ENCODE measurements at places on chromosomes 11 and 22.

DNA sequence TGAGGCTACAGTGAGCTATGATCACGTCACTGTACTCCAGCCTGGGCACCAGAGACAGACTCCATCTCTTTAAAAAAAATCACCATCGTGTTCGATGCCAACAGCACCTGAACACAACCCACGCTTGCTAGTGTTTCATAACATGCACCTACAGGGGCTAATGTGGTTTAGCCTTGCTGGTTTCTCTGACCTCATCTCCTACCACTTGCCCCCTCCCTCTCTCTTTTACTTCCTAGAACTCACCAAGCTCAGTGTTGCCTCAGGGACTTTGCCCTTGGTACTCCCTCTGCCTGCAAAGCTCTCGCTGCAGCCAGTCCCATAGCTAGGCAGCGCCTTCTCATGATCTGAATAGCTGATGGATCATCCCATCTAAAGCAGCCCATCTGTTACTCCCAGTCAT is 99.8 kb downstream of the FBXO7 start:
- peak; percentile 90 for DNase-seq

- DNase-seq = no peak
These were observed 14.7 kb upstream of the TTLL12 start for GRCh38 chr22:43201486-43202219.

GRCh38 chr11:1930462-1930830 is 10.9 kb downstream of the TNNT3 start:
- no peak for DNase-seq

GRCh38 chr11:3808861-3809623 is 682 bp downstream of the PGAP2 start:
- DNase-seq = peak; percentile 53

DNA sequence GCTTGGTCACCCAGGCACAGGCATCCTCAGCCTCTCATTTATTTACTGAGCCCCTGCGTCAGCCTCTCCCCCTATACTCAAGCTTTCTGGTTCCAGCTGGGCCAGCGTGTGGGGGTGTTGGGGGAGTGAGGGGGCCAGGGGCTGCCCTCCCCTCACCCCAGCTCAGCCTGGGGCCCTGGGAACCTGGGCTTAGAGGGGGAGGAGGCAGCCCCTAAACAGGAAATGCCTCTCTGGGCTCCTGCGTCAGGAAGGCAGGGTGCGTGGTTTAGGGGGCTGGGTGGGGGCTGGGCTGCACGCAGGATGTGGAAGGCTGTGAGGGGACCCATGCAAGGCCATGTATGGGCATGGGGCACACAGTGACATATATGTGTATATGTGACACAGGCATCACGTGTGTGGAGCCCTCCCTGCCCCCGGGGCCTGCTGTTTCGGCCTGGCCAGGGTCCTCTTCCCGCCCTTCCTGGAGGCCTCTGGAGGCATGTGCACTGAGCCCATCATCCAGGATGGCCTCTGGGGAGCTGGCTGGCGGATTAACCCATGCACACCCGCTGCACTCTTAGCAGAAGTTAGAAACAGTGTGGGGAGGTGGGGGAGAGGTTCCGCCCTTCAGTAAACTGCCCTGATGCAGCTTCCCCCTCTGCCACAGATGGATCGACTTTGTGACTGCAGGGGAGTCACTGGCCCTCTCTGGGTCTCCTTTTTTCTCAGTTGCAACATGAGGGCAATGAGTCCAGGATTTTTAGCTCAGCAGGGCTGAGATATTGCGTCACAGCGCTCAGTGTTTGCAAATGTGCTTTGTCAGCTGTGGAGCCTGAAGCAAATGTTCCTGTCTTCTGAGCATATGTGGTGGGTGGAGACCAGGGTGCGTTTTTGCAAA is 1.1 kb upstream of the CD248 start:
- peak; percentile 80 for DNase-seq

DNA sequence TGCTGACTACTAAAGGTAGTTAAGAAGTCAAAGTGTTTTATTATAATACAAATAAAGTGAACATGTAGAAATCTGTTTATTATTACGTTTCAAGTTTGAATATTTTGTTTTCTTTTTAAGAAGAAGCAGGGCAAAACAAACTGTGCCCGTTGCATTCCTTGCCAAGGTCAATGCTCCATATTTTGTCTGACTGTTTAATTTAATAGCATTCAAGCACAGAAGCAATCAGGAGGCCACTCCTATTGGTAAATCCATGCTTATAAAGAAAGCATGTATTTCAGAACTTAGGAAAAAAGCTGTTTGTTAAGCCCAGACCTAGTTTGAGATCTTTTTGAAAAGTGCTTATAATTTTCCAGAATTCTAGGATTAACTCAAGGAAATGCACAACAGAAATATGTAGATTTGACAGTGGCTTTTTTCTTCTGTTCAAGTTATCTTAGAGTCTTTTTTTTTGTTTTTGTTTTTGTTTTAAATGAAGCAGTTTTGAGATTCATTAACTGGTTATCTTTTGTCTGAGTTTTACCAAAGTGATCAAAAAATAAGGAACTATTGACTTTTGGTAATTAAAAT is 51.7 kb downstream of the ARHGAP42 start:
- no peak for DNase-seq

- DNase-seq = peak; percentile 60
These were observed 299.6 kb downstream of the KIRREL3 start for GRCh38 chr11:126700768-126701519.

DNA sequence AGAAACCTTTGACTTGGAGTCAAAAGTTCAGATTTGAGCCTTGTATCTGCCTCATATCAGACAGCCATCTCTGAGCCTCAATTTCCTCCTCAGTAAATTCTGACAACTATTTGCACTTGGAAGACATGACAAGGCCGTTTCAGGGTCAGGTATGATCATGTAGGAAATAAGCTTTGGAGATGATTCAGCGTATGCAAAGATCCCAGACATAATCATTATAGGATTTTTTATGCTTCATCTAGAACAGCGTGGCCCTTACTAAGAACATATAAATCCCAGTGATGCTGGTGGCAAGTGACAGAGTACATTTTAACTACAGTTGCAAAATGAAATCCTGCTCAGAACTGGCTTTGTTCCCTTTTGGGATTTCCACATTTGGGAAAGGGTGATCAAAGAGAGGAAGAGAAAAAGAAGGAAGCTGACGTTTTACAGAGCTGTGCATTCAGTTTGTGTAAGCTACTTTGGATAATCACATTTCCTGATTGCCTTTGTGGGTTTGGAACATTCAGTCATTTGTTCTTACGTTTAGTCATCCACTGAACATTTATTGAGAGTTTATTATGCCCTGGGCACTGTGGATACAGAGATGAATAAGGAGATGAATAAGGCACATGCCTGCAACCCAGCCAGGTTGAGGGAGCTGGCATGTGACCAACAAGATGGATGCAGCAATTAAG is 81.9 kb upstream of the HEPHL1 start:
- DNase-seq = peak; percentile 90

DNA sequence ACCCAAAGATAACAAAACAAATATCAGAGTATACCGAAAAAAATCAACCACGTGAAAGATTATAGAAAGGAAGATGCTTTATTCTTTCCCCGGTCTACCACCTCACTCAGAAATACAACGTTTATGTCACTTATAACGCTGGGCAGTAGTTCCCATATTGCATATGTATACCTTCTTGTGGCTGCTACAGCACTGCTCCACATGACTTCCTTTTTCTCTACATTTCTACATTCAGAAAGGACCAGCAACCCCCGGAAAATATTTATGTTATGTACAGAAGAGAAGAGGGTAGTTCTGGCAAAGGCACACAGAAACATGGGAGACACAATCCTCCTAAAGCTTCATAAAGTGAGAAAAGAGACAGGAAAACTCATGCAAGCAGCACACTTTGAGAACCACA is 56.8 kb downstream of the MTMR2 start:
- no peak for DNase-seq

DNA sequence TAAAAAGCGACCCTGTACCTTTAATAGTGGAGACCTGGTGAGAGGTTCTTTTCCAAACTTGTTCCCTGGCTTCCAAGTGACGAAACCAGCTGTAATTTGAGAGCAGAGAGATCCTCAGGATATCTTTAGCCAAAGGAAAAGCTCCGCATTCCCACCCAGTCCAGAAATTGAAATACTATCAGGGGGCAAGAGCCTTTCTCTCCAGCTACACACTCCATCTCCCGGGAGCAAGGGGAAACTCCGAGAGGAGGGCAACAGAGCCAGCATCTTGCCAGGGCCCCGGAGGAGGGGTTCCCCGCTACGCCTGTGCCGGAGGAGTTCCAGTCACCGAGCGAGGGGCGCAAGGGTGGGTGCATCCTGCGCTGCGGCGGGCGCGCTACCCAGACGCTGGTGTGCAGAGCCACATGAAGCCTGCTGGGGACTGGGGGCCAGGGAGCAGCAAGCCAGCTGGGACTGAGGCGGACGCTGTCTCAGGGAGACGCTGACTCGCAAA is at the start of gene FIBIN:
Gene FIBIN, plus strand, starts transcription at position 148 of the 493 bp plus-strand sequence. CDS start 415 bp downstream, outside the sequence.
- no peak for DNase-seq

DNA sequence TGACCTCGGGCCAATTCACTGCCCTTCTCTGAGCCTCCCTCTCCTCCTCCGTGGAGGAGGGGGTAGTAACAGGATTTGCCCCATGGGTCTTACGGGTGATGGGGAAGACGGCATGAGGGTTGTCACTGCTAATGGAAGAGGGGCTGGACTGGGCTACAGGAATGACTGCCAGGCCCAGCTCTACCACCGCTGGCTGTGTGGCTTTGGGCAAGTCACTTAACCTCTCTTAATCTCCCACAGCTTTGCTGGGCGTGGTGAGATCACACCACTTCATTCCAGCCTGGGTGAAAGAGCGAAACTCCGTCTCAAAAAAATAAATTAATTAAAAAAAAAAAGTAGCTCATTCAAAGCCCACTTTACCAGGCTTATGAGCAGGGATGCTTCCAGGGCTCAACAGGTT is 2.8 kb downstream of the SYT12 start:
- DNase-seq = no peak

DNA sequence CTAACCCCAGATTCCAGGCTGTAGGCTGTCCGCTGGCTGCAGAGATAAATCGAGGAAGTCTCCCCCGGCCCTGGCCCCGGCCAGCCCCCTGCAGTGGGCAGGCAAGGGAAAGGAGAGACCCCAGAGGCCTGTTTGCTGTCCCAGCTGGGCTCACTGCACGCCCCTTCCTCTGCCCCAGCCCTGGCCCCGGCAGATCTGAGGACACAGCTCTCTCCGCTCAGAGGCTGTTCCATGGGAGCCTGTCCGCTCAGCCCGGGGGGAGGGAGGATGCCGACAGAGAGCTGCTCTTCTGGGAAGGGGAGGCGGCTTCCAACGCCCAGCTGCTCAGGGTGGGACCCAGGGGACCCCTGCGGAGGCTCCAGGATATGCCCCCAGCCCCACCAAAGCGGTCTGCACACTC is 37.7 kb upstream of the H19 start:
- DNase-seq = no peak

DNA sequence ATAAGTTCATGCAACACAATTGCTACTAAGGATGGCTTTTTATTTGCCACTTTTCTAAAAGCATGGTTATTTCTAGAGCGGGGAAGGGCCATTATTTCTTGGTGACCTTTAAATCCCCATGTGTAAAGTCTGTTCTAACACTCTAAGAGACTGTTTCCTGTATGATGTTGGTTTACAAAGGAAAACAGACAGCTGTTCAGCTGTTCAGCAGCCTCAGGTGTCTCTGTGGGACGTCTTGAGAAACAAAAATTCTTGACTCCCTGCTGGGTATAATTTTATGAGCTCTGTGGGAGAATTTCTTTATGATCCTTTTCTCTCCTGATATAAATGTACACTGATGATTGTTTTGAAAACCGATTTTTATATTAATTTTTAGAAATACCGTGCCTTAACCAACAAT is 13.9 kb downstream of the MUC15 start:
- DNase-seq = no peak

GRCh38 chr22:29524442-29525191 is 28.9 kb downstream of the THOC5 start:
- peak; percentile 21 for DNase-seq

GRCh38 chr11:95055283-95055897 is 6.2 kb downstream of the KDM4F start:
- DNase-seq = no peak

GRCh38 chr11:36352922-36353321 is 56.8 kb downstream of the PRR5L start:
- DNase-seq = no peak

GRCh38 chr22:29344137-29344536 is 28.6 kb upstream of the RASL10A start:
- peak; percentile 90 for DNase-seq

DNA sequence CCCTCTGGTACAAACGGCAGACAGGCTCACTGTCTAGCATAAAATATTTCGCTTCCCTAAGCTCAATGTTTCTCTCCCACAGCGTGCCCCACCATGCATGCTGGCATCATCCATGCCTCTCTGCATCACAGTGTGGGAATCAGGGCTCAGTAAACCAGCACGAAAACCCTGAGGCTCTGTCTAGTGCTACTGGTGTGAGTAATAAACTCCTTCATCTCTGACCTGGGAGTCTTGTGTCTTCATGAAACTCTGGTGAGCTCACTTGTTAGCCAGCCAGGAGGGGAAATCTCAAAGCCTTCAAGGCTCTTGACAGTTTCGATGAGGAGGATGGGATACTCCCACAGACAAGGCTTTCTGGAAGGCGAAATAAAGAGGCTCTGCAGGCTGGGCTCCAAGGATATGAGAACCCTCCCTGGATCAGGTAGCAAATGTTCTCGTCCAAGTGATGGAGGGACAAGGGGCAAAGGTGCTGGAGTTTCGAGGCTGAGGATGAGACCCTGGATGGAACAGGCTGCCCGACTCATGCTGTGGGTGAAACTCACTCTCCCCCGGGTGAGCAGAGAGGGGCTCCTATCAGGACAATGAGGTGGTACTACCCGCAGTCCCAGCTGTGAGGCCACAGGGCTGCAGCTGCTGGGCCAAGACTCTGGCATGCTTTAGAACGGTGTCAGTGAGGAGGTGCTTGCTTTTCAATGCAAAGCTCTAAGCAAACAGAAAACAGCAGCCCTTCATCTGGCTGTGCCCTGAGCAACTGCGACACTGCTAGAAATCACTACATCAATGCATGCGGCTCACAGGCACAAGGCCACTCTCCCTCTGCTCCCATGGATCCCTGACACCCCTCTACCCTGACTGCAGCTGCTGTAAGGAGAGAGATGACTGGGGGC is 69.3 kb downstream of the SHANK2 start:
- DNase-seq = no peak

DNA sequence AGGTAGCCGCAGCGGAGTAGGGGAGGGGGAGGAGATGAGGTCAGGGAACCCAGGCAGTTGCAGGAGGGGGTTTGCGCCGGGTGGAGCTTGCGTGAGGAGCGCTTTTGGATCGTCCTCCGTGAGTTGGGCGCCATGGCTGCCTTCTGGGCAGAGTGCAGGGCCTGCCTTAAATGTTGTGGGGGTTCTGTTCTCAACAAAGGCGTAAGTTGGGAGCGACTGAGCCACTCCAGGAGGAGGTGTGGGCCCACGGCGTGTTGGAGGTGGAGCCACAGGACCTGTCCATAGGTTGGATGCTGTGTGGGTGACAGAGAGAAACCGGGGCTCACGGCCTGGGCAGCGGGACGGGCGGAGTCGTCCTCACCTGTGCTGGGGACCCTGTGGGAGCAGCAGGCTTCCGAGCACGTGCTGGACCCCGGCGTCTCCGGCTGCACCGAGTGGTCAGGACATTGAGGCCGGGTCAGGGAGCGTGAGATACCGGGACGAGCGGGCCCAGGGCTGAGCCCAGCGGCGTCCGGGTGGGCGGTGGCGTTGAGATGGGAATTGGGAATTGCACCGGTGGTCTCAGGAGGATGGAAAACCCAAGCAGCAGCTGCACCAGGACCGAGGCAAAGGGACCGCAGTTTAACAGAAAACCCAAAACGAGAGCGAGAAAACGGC is 977 bp upstream of the PGGHG start:
- DNase-seq = no peak
